ENCODE measurements at places on chromosomes 2 and 18.

DNA sequence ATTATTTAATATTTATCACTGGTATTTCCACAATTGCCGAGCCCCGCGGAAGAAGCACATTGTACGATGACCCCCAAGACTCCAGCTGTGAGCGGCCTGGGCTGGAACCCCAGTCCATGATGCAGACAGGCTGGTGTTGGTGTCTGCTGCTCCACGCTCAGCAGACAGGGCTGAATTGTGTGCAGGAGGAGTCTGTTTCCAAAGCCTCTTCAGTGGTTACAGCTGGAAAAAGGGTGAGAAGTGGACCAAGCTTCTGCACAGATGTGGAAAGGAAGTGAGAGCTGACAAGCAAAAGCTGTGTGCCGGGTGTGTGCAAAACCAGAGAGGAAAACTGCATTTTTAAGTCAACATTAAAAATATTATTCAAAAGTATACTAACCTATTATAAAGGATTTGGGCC is 500.4 kb downstream of the GALR1 start:
- DNase-seq: no peak

GRCh38 chr2:8779795-8780671 is 57.4 kb downstream of the KIDINS220 start:
- no peak for DNase-seq

GRCh38 chr18:62379051-62379450 is 53.9 kb downstream of the TNFRSF11A start:
- no peak for DNase-seq

DNA sequence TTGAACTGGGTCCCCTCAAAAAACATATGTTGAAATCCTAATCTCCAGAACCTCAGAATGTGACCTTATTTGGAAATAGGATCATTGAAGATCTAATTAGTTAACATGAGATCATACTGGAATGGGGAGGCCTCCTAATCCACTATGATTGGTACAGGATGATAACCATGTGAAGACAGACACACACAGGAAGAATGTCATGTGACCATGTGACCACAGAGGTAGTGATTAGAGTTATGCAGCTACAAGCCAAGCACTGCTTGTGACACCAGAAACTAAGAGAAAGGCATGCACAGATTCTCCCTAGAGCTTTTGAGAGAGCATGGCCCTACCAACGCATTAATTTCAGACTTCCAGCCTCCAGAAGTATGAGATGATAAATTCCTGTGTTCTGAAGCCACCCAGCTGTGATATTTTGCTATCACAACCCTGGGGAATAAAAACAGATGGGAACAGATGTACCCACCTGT is 47.0 kb upstream of the TGIF1 start:
- DNase-seq: no peak

GRCh38 chr2:105896765-105897163 is 152.1 kb downstream of the NCK2 start:
- DNase-seq: no peak

DNA sequence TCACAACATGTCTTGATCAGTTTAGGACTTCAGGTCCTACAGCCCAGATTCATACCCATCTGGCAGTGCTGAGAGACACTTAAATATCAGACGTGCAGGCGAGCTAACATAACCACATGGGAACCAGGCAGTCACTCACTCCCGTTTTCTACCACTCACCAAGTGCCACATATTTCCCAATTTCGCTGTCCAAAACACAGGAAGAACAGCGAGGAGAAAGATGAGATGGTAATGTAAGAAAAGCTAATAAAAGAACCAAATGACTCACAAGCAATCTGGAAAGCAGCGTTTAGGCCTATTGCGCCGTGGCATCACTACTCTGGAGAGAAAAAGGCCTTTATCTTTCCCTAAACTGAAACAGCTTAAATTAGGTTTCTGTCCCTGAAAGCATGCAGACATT is 647.8 kb upstream of the SLC39A10 start:
- no peak for DNase-seq

DNA sequence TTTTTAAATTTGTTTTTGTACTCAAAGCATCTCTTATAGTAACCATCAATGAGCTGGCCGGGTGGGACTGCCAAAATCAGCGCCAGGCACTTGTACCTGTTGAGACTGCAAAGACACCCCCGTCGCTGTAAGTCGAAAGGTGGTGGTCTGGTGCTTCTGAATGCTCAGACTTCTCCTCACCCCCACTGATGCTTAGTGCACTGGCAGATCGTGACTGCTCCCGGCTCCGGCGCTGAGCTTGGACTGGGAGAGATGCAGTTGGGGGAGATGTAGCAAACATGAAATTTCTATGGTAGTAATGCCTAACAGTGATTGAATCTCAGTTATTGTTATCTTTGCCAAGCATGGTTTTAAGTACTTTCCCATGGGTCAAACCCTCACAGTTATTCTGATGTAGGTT is 80.6 kb downstream of the RIF1 start:
- no peak for DNase-seq

GRCh38 chr18:44054514-44054913 is 626.2 kb upstream of the SETBP1 start:
- DNase-seq: no peak

GRCh38 chr18:22674272-22674671 is 256.6 kb upstream of the CTAGE1 start:
- no peak for DNase-seq

Data from Peyer's patch (tissue), 4 donors.